ENCODE measurements at places on chromosomes 3 and 15.

- no peak for DNase-seq
Observed at GRCh38 chr3:13976469-13976868, 96.6 kb upstream of the WNT7A start.

- DNase-seq = no peak
Observed at GRCh38 chr3:97914388-97914787, 57.8 kb downstream of the RIOX2 start.

- DNase-seq = no peak
Observed at GRCh38 chr3:71114610-71115009, 468.9 kb downstream of the FOXP1 start.

DNA sequence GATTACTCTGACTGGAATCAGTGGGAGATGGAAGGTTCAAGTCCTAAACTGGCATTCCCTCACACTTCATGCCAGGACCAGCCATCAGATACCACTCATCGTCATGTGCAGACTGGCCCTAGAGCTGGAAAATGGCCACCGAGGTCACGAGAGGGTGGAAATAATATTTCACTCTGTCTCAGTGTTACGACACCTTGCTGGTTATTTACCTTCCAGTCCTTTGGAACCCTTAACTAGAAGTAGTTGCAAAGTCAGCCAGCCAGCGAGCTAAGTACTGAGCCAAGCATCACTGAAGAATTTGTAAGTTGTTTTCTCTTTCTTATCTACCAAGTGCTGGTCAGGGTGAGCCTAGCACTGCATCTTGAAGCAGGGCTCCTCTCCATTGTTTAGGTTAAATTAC is 309.9 kb upstream of the RASGRP1 start:
- no peak for DNase-seq

GRCh38 chr3:67176396-67176795 is 178.3 kb downstream of the KBTBD8 start:
- DNase-seq = no peak

DNA sequence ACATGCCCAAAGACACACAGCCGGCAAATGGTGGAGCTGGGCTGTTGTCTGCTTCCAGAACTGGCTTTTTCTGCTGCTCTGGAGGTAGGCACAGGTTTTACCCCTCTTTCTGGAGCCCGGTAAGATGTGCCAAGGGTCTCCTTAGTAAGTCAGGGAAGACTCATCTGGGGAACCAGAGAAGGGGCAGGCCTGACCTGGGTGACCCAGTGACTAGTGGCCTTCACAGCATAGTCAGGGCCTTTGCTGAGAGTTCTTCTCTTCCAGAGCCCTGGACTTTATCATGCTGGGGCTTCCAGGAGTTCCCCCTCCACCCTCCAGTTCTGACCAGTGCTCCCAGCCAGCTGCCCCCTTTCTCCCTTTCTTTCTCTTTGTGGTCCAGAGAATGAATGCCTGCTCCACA is 3.2 kb downstream of the CD276 start:
- peak; percentile 56 for DNase-seq

Measured in ascending aorta (tissue), 2 donors.